CD4-positive, alpha-beta T cell treated with Interleukin-4 for 1 hour (primary cell): ENCODE measurements at places on chromosomes 7 and 10.
A peak's percentile ranks its signal among the peaks of the same experiment; 100 is the strongest.

DNA sequence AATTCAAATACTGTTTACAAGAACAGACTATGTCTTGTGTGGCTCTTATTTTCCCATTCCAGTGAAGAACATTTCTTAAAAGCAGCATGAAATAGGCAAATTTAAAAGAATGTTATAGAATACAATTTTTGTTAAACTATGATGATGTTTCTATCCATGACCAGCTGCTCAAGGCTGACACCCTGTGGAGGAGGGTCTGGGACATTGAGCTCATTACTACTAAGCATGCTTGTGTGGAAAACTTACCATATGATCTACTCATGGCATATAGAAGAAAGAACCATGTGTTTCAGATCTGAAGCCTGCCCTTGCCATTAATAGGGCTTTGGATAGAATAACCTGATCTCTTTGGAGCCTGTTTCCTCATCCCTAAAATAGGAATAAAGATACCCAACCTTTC lies 125.0 kb downstream of the FOXP2 start:
- DNase-seq = no peak

DNA sequence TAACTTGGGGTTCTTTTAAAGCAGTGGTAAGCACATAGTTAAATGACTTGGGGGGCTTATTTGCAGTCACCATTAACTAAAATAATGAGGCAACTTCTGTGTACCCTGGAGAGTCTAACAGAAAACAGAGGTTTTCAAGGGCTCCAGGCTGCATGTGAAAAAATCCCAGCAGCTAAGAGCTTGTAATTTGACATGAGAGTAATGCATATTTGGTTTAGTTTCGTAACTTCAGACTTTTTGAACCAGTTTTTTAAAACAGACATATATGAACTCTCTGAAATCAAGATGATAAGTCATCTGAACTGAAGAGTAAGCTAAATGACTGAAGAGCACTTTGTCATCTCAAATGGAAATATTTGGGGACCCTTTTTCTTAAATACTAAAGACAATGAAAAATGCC lies 40.2 kb upstream of the IFRD1 start:
- no peak for DNase-seq

DNA sequence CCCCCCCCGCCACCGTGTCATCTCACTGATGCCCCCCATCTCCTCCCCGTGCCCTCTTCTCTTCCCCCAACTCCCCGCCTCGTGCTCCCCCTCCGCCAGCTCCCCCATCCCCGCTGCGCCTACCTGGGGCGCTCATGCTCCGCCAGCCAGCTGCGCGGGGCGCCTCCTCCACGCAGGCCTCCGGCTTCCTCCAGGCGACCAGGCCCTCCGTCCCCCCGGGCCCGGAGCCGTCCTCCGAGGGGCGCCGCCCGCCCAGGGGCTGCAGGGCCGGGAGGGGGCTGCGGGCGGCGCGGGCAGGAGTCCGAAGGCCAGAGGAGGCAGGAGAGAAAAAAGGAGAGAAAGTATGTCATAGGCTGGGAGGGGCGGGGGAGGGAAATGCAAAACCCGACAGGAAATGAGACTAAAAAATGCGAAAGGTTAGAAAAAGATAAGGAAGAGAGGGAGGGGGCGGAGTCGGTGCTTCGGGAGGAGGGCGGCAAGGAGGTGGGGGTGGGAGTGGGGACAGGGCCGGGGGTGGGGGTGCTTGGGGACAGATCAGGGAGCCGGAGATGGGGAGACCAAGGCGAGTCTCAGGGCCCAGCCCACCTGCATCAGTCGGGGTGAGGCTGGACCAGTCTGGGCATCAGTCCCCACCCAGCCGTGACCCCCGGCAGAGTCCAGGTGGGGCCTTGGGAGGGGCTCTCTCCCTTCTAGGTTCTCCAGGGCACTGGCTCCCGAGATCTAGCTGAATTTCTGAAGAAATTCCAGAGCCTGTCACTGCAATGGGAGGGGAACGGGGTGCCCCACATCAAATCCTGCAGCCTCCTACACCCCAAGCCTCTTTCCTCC lies at the start of gene CARD11:
Gene CARD11, minus strand, starts transcription at position 324 of the 828 bp plus-strand sequence. CDS start 85,361 bp downstream, outside the sequence.
- peak; percentile 64 for DNase-seq

DNA sequence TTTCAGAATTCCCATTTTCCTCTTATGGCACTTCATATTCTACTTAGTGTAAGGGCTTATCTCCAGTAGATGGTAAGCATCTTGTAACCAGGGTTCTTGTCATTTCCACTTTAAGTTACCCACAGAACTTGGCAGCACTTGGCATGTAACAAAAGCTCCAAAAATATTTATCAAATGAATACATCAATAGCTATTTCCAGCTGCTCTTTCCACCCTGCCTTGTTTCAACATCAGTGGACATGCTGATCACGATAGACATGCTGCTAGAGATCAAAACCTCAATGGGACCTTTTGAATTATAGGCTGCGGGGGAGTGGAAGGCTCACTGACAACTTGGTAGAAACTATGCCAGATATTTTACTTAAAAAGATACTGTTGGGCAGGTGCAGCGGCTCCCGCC lies 32.9 kb downstream of the HOXA1 start:
- DNase-seq = no peak

- no peak for DNase-seq
These were observed 38.3 kb downstream of the TSPAN15 start for GRCh38 chr10:69489506-69490090.

- DNase-seq = no peak
These were observed 121.1 kb downstream of the ZNF277 start for GRCh38 chr7:112327566-112327965.

- no peak for DNase-seq
These were observed 8.2 kb downstream of the COL26A1 start for GRCh38 chr7:101370836-101371235.

DNA sequence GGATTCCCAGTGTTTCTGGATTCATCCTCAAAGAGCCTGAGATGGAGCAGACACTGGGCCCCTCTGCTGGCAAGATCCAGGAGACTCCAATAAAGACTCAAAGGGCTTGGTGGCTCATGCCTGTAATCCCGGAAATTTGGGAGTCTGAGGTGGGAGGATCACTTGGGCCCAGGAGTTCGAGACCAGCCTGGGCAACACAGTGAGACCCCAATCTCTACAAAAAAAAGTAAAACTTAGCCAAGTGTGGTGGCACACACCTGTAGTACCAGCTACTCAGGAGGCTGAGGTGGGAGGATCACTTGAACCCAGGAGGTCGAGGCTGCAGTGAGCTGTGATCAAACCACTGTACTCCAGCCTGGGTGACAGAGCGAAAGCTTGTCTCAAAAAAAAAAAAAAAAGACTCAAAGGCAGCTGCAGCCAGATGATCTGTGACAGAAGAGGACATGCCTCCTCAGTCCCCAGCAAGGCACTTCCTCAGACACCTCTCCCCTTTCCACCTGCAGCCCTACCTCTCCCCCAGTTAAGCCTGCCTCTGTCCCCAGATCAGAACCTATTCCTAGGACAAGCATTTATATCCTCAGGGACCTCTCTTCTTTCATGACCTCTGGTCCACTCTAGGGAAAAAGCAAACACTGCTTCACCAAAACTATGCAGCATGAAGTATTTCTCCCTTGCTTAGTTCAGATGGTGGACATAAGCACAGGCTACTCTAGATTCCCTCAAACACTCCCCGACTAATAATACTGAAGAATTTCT lies 27.9 kb downstream of the PDLIM1 start:
- no peak for DNase-seq

- DNase-seq = no peak
These were observed 95.3 kb upstream of the CYP26C1 start for GRCh38 chr10:92965314-92965713.

DNA sequence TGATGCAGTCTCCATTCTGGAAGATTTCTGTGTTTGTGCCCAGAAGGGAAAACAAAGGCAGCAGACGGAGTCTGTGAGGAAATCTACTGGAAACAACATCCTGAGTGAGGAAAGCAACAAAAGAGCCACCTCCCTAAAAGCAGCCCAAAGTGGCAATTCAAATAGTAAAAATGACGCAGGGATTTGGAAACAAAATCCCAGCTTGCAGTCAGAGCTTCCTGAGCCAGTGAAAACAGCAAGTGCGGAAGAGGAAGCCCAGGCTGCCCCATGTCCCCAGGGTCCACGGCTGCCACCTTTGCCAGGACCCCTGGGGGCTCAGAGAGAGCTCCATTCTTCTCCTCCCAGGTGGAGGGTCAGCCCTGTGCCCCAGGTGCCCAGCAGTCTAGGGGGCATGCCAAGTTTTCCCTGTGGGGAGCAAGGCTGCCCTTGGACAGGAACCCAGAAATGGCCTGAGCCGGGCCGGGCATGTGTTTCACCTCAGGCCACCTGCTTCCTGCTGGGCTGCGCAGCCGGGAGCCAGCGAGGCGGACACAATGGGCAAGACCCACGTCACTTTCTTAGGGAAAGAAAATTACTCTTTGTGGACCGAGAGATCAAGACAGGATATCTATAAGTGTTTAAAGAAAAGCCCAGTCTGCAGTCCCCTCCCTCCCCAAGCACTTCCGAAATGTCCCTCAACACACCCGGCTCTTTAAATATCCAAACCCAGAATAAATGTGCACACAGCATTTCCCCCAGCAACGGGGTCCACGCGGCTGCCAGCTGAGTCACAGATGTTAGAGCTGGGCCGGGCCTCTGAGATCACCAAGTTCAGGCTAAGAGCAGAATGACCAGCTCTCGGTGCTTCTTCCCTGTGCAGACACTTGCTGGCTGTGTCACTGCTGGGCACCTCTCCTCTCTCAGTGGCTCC lies 231.1 kb downstream of the ARHGAP12 start:
- DNase-seq = peak; percentile 36

DNA sequence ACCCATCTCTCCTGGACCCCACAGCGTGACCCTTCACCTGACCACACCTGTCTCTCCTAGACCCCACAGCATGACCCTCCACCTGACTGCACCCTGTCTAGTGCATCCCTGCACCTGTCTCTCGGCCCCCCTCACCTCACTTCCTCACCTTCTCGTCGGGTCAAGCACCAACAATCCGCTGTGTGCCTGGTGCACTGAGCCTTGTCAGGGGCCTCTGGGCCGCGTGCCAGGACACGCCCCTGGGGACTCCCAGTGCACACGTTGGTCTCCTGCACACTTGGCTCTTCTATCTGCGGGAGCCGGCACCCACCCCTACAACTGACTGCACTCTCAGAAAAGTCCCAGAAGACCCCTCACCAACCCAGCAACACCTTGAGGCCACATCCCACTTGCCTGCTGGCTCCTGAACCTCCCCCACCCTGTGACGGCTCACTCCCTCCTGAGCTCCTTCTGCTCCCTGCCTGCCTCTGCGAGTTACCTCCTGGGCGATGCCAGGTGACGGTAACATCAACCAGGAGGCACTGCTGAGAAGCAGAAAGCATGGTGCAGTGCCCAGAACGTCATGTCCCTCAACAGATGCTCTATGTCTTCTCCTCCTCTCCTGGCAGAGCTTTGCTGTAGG lies 147.6 kb downstream of the DIP2C start:
- DNase-seq = no peak

DNA sequence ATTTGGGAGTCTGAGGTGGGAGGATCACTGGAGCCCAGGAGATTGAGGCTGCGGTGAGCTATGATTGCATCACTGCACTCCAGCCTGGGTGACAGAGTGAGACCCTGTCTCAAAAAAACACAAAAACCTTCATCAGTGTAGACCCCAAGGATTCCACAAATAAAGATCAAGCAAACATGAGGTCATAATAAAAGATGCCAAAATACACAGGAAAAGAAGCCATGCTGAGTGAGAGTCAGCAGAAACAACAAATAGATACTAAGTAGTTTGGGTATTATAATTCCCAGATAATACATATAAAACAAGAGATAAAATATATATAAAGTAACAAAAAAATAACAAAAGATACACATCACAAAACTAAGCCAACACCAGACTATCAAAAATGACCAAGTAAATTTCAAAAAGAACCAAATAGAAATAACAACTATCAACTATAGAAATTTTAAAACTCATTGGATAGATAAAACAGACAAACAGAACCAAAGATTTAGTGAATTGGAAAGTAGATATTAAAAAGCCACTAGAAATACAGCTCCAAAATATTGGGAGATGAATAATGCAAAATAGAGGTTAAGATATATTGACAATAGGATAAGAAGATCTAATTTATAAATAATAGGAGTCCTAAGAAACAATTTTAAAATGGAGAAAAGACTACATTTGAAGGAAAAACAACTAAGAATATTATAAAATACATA lies 48.9 kb upstream of the FHIP2A start:
- DNase-seq = no peak

DNA sequence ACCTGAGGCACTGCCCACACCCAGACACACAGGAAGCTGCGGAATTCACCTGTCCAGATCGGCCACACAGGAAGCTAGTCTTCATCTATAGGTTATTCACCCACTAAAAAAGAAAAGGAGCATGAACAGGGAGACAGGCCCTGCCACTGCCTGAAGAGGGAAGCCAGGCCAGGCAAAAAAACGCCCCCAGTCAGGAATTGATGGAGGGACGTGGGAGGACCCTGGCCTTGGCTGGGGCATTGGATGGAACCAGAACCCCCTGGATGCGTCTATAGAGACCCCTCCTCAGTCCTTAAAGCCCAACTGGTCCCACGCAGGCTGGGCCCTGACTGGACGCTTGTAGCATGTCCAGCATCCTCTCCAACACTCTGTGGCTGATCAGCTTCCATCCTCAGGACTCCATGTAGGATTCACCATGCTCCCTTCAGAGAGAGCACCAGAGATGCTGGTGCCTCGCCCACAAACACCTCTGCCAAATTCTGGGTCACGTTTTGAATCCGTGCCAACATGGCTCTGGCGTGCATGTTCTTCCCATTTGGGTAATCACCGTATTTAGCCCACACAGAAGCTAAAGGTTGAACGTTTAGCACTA lies 259.3 kb upstream of the TCERG1L start:
- DNase-seq = no peak

GRCh38 chr10:23694446-23694920 lies 255.6 kb downstream of the OTUD1 start:
- no peak for DNase-seq

GRCh38 chr7:33388332-33388731 lies 259.0 kb downstream of the BBS9 start:
- no peak for DNase-seq

GRCh38 chr10:73287441-73287840 lies 35.0 kb upstream of the MRPS16 start:
- peak; percentile 6 for DNase-seq

DNA sequence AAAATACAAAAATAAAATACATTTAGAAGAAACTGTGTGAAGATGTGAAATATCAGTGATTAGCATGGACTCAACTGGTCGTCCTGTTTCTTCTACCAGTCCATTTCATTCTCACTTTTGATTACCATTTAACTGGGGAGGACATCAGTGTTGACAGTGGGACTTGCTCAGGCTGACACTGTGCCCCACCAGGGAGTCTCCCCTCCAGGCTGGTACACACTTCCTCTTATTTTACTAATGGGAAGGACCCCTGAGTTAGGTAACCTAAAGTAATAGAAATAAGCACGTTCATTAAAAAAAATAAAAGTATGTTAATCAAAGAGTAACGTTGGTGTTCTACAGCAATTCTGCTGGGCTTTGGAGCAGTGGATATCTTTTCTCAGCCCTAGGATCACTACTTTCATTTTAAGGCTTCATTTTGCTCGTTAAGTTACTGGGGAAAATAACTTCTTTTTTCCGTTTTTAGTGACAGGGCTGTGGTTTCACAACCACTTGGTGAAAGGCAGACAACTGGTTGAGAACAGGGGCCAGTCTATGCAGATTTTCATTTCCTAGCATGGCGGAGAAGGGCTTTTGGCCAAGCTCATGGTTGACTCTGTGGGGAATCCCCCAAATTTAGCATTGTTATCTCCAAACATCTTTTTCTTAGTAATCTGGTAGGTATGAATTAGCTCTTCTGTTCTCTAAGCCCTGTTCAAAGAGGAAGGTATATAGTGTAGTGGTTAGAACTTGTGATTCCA lies 2.1 kb downstream of the SNX10 start:
- DNase-seq = peak; percentile 83

GRCh38 chr10:130234171-130234965 lies 98.2 kb downstream of the GLRX3 start:
- no peak for DNase-seq

GRCh38 chr7:153696242-153696641 lies 356.0 kb upstream of the DPP6 start:
- DNase-seq = no peak

- no peak for DNase-seq
These were observed 202.9 kb downstream of the ZNF248 start for GRCh38 chr10:37654466-37654865.
